ENCODE measurements at places on chromosomes 7 and 10.

DNA sequence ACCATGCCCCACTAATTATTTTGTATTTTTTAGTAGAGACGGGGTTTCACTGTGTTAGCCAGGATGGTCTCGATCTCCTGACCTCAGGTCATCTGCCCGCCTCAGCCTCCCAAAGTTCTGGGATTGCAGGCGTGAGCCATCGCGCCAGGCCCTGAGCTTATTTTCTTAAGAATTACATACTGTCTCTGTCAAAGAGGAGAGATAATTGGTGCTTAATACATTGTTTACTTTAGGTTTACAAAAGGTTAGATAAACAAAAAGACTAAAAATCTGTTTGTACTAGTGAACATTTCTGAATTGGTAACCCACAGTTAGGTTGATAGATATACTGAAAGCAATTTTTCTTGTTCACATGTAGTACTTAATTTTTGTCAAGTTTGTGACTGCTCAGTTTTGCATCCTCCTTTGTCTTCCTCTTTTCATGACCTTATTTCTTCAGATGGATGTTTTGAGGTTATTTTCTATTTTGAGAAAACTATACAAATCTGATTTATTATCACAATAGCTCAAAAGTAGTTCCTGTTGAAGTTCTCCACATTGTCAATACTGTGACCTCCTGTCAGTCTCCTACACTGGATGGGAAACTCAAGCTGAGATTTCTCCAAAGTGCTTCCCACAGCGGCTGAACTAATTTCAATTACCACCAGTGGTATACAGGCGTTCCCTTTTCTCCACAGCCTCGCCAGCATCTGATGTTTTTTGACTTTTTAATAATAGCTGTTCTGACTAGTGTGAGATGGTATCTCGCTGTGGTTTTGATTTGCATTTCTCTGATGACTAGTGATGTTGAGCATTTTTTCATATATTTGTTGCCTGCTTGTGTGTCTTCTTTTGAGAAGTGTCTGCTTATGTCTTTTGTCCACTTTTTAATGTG lies 22.5 kb downstream of the HHEX start:
- no peak for DNase-seq
- H3K4me3 ChIP-seq = no peak overlapping the region

- no peaks in the 10 kb centered on the region for H3K27me3 ChIP-seq
- peaks cover 32% of the 10 kb centered on the region for H3K4me1 ChIP-seq
- H3K4me3 ChIP-seq = no peak overlapping the region
- no peak for DNase-seq
- no peaks in the 10 kb centered on the region for H3K36me3 ChIP-seq
- no peak overlapping the region for H3K27ac ChIP-seq
These were observed 13.2 kb downstream of the RASGEF1A start for GRCh38 chr10:43253461-43254198.

GRCh38 chr7:135905355-135905754 lies 71.8 kb downstream of the MTPN start:
- no peaks in the 10 kb centered on the region for H3K4me1 ChIP-seq
- no peaks in the 10 kb centered on the region for H3K27me3 ChIP-seq
- H3K4me3 ChIP-seq = no peak overlapping the region
- H3K36me3 ChIP-seq = no peaks in the 10 kb centered on the region

DNA sequence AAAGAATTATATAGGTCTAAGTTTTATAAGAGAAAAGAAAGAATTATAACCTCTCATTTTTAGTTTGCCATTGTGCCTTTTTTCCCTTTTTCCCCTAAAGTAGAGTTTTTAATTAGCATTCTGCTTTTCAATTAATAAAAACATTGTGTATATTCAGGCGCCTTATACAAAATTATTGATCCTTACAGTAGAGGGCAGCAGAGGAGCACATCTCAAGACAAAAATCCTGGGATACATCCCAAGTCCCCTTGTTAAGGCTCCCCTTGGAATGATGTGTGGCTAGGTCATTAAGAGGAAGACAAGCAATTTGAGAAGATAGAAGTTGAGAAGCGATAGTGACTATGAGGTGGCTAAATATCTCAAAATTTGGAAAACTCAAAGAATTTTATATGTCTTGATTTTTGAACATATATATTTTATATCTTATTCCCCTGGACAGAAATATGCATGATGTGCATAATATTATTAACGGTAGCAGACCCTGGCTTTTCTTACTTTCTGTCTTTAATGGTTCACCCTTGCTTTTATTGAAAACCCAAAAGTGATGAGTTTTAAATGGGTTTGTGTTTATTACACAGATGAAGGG lies 19.1 kb upstream of the TPK1 start:
- H3K36me3 ChIP-seq = no peaks in the 10 kb centered on the region
- H3K4me3 ChIP-seq = no peak overlapping the region
- H3K27me3 ChIP-seq = peaks cover 3% of the 10 kb centered on the region

GRCh38 chr10:110115784-110116520 lies 91.5 kb upstream of the MXI1 start:
- no peaks in the 10 kb centered on the region for H3K36me3 ChIP-seq
- no peaks in the 10 kb centered on the region for H3K4me1 ChIP-seq
- no peak overlapping the region for H3K27ac ChIP-seq
- DNase-seq = no peak

Measured in Panc1 (cell line).